Suprapubic skin (tissue), 4 donors: ENCODE measurements at places on chromosomes 12 and 14.
A peak's percentile ranks its signal among the peaks of the same experiment; 100 is the strongest.

- H3K4me1 ChIP-seq = no peaks in the 10 kb centered on the region
- H3K4me3 ChIP-seq = no peak overlapping the region
- H3K27me3 ChIP-seq = no peaks in the 10 kb centered on the region
- DNase-seq = no peak
- H3K27ac ChIP-seq = no peak overlapping the region
Observed at GRCh38 chr14:103372552-103373304, 12.5 kb upstream of the MARK3 start.

DNA sequence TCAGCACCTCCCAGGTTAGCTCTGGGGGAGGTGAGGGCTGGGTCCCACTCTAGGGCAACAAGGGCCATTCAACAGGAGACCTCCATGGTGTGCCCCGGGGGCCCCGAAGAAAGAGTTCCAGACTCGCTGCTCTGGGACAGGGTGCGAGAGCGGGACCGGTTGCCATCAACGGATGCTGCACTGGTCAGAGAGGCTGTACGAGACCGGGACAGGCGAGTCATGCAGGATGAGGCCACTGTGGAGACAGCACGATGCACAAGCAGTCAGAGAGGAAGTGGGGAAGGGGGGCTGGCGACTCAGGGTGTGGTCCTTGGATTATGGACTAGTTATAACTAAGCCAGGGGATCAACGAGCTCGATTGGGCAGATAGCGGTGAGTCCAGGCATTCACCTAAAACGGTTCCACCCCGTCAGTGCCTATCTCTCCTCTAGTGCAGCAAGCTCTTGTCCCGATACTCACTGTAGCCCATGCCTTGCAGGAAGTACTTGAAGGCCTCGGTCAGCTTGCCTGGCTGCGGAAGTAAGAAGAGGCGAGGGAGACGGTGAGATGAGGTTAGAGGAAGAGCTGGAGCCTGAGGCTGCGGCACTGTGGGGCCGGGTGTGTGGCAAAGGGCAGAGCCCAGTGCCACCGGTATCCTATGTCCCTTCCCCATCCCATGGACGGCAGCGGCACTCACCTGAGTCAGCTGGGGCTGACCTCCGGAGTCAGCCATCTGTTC is 7.2 kb downstream of the NDRG2 start:
- peak; percentile 71 for DNase-seq
- H3K27ac ChIP-seq = no peak overlapping the region
- peaks cover 27% of the 10 kb centered on the region for H3K4me1 ChIP-seq
- no peaks in the 10 kb centered on the region for H3K27me3 ChIP-seq

DNA sequence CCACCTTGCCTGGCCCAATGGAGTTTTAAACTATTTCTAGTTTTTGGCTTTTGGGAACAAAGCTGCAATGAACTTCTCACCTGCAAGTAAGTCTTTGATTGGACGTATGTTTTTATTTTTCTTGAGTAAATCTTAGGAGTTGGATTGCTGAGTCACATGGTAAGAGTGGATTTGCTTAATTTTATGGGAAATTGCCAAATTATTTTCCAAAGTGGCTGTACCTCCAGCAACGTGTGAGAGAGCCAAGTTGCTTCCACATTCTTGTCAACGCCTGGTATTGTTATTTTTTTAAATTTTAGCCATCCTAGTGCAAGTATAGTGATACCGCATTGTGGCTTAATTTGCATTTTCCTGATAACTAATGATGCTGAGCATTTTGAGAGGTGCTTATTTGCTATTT is 136.6 kb downstream of the LMNTD1 start:
- no peaks in the 10 kb centered on the region for H3K4me1 ChIP-seq
- no peak overlapping the region for H3K4me3 ChIP-seq
- H3K27me3 ChIP-seq = no peaks in the 10 kb centered on the region

GRCh38 chr12:116529048-116529447 is 30.1 kb upstream of the MAP1LC3B2 start:
- no peak overlapping the region for H3K4me3 ChIP-seq

- no peak for DNase-seq
- H3K4me3 ChIP-seq = no peak overlapping the region
- no peaks in the 10 kb centered on the region for H3K4me1 ChIP-seq
- no peaks in the 10 kb centered on the region for H3K36me3 ChIP-seq
- H3K27ac ChIP-seq = no peak overlapping the region
- H3K27me3 ChIP-seq = peaks cover 3% of the 10 kb centered on the region
Observed at GRCh38 chr12:55051197-55051947, 31.6 kb downstream of the NEUROD4 start.

- no peak overlapping the region for H3K27ac ChIP-seq
- no peak for DNase-seq
- H3K36me3 ChIP-seq = no peaks in the 10 kb centered on the region
- H3K27me3 ChIP-seq = no peaks in the 10 kb centered on the region
- peaks cover 5% of the 10 kb centered on the region for H3K4me1 ChIP-seq
- H3K4me3 ChIP-seq = no peak overlapping the region
Observed at GRCh38 chr12:64172143-64172970, 49.7 kb downstream of the KICS2 start.

GRCh38 chr12:98532687-98533304 is 17.4 kb downstream of the TMPO start:
- H3K27me3 ChIP-seq = no peaks in the 10 kb centered on the region
- peaks cover 39% of the 10 kb centered on the region for H3K36me3 ChIP-seq
- no peak overlapping the region for H3K27ac ChIP-seq
- H3K4me1 ChIP-seq = no peaks in the 10 kb centered on the region

DNA sequence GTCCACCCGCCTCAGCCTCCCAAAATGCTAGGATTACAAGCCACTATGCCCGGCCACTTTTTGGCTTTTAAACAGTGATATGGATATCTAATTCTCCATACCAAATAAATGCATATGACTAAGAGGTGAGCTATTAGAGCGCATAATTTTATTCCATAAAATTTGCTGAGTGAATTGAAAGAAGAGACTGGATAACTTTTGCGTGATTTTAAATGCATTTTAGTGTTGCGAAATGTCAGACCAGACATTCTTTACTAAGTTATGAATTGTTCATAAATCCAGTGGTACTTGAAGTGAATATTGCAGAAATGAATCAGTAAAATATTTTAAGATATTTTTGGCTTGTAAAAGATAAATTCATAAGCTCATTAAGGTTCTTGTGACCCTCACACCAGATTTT is 50.9 kb upstream of the DIP2B start:
- no peaks in the 10 kb centered on the region for H3K27me3 ChIP-seq
- no peaks in the 10 kb centered on the region for H3K4me1 ChIP-seq
- no peak overlapping the region for H3K4me3 ChIP-seq
- H3K27ac ChIP-seq = no peak overlapping the region
- DNase-seq = no peak

- no peaks in the 10 kb centered on the region for H3K27me3 ChIP-seq
- DNase-seq = no peak
- H3K4me3 ChIP-seq = no peak overlapping the region
- peak overlapping the region; percentile 66 for H3K27ac ChIP-seq
Observed at GRCh38 chr12:75720812-75721641, 209.6 kb upstream of the KRR1 start.

DNA sequence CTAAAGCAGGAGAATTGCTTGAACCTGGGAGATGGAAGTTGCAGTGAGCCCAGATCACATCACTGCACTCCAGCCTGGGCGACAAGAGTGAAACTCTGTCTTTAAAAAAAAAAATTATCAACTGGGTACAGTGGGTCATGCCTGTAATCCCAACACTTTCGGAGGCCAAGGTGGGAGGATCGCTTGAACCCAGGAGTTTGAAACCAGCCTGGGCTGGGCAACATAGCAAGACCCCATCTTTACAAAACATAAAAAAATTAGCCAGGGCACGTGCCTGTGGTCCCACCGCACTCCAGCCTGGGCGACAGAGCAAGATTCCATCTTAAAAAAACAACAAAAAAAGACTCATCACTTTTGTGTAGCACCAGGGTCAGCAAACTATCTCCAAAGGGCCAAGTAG is 7.1 kb upstream of the NANOG start:
- H3K36me3 ChIP-seq = no peaks in the 10 kb centered on the region
- no peak for DNase-seq
- H3K4me3 ChIP-seq = no peak overlapping the region
- no peaks in the 10 kb centered on the region for H3K4me1 ChIP-seq
- no peak overlapping the region for H3K27ac ChIP-seq
- H3K27me3 ChIP-seq = no peaks in the 10 kb centered on the region

DNA sequence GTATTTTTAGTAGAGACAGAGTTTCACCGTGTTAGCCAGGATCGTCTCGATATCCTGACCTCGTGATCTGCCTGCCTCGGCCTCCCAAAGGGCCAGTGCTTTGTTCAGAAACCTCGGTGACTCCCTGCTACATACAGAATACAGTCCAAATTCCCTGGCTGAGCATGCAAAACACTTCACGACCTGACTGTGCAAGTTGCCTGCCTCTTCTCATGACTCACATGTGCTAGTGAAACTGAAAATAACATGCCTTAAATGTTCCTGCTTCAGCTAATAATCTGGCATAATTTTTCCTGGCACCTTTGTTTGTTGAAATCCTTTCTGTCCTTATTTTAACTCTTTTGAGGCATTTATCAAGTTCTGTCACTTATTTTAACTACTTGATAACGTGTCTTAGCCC is 8.2 kb downstream of the DMAC2L start:
- H3K4me1 ChIP-seq = peaks cover 31% of the 10 kb centered on the region
- no peaks in the 10 kb centered on the region for H3K27me3 ChIP-seq
- H3K27ac ChIP-seq = peak overlapping the region; percentile 79
- H3K4me3 ChIP-seq = peak overlapping the region; percentile 25
- peaks cover 15% of the 10 kb centered on the region for H3K36me3 ChIP-seq
- DNase-seq = no peak

DNA sequence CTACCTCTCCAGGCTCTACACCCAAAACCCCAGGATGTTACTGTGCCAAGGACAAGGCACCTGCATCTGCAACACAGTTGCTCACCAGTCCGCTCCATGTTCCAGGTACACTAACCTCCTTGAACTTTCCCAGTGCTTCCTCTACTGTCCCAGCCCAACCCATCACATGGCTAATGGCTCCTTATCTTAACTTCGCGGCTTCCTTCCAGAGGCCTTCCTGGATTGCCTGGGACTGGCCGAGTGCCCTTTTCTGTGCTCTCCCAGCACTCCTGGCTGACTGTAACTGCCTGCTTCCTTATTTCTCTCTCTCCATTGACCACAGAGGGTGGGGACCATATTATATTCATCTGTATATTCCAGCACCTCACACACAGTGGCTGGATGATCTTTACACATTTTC is 20.9 kb downstream of the POMT2 start:
- no peak overlapping the region for H3K4me3 ChIP-seq
- no peak for DNase-seq
- no peaks in the 10 kb centered on the region for H3K27me3 ChIP-seq
- H3K36me3 ChIP-seq = peaks cover 33% of the 10 kb centered on the region
- no peak overlapping the region for H3K27ac ChIP-seq

- H3K27ac ChIP-seq = peak overlapping the region; percentile 72
- DNase-seq = no peak
- H3K4me1 ChIP-seq = peaks cover 6% of the 10 kb centered on the region
Observed at GRCh38 chr14:50762001-50762930, 68.7 kb downstream of the NIN start.

- H3K4me3 ChIP-seq = no peak overlapping the region
- no peak overlapping the region for H3K27ac ChIP-seq
- H3K4me1 ChIP-seq = peaks cover 3% of the 10 kb centered on the region
- H3K36me3 ChIP-seq = no peaks in the 10 kb centered on the region
Observed at GRCh38 chr12:83573671-83574070, 887.0 kb downstream of the TMTC2 start.

- peak; percentile 24 for DNase-seq
- H3K27ac ChIP-seq = no peak overlapping the region
- peaks cover 14% of the 10 kb centered on the region for H3K4me1 ChIP-seq
- H3K36me3 ChIP-seq = no peaks in the 10 kb centered on the region
Observed at GRCh38 chr12:2333491-2334195, 280.9 kb downstream of the CACNA1C start.

- H3K4me3 ChIP-seq = peak overlapping the region; percentile 75
- H3K36me3 ChIP-seq = no peaks in the 10 kb centered on the region
- peak; percentile 86 for DNase-seq
- H3K27me3 ChIP-seq = no peaks in the 10 kb centered on the region
Observed at GRCh38 chr12:56687223-56688128, 608 bp downstream of the PTGES3 start.

DNA sequence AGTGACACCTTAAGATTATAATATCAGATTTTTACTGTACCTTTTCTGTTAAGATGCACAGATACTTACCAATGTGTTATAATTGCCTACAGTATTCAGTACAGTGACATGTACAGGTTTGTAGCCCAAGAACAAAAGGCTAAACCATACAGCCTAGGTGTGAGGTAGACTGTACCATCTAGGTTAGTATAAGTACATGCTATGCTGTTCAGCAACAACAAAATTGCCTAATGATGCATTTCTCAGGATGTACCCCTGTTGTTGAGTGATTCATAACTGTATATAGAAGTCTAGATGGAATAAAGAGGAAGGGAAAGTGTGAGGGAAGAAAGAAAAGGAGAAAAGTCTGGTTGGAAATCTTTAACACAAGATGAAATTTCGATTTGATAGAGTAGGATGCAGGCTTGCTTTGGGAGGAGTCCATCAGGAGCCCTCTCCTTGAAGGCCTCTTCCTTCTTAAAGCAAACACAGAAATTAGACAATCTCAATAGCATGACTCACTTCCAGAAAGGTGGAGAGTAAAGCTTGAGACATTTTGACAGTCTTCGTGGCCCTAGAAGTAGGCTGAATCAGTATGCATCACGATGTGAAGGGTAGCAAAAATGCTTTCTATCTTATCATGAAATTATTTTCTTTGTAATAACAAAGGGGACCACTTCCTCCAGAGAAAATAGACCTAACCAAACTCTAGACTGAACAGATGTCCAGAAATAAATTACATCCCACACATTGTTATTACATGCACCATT is 191.5 kb downstream of the SYT1 start:
- H3K4me3 ChIP-seq = no peak overlapping the region
- no peaks in the 10 kb centered on the region for H3K36me3 ChIP-seq
- no peak overlapping the region for H3K27ac ChIP-seq
- no peaks in the 10 kb centered on the region for H3K4me1 ChIP-seq

- no peak overlapping the region for H3K27ac ChIP-seq
- DNase-seq = no peak
- H3K4me3 ChIP-seq = no peak overlapping the region
- no peaks in the 10 kb centered on the region for H3K36me3 ChIP-seq
- H3K27me3 ChIP-seq = no peaks in the 10 kb centered on the region
Observed at GRCh38 chr12:64992116-64992515, 129.0 kb downstream of the WIF1 start.

- peaks cover 3% of the 10 kb centered on the region for H3K4me1 ChIP-seq
- no peak for DNase-seq
- H3K4me3 ChIP-seq = no peak overlapping the region
- no peaks in the 10 kb centered on the region for H3K36me3 ChIP-seq
- H3K27me3 ChIP-seq = no peaks in the 10 kb centered on the region
Observed at GRCh38 chr12:38771871-38772270, 133.5 kb downstream of the CPNE8 start.

GRCh38 chr12:9848899-9849298 is 20.3 kb downstream of the CLEC2B start:
- H3K27ac ChIP-seq = no peak overlapping the region
- no peak for DNase-seq
- no peaks in the 10 kb centered on the region for H3K27me3 ChIP-seq
- no peak overlapping the region for H3K4me3 ChIP-seq
- no peaks in the 10 kb centered on the region for H3K4me1 ChIP-seq

DNA sequence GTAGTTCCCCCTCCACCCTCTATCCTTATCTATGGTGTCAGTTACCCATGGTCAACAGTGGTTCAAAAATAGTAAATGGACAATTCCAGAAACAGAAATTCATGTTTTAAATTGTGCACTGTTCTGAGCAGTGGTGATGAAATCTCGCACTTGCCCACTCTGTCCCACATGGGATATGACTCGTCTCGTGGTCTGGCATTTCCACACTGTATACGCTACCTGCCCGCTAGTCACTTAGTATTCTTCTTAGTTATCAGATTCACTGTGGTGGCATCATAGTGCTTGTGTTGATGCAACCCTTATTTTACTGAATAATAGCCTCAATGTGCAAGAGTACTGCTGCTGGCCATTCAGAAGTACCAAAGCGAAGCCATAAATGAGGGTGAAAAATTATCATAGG is 507.0 kb downstream of the SNAPC1 start:
- no peaks in the 10 kb centered on the region for H3K27me3 ChIP-seq
- DNase-seq = no peak
- no peak overlapping the region for H3K4me3 ChIP-seq
